ENCODE measurements at places on chromosomes 3 and 15. TPM values are rescaled to one million over a fixed set of nuclear protein-coding genes. Genes with fewer than 3 reads are reported as not detected.

AMT gene
- 6.0 TPM for total RNA-seq

CCDC54 gene
- not detected for total RNA-seq

GOLGA8T gene
- total RNA-seq, result not detected

FAM174B gene
- 3.2 TPM for total RNA-seq

CCR8 gene
- total RNA-seq, result not detected

SUSD5 gene
- total RNA-seq, result 1.1 TPM

CSTA gene
- total RNA-seq, result 1,557 TPM

SLC51B gene
- not detected for total RNA-seq

MUSTN1 gene
- 0.79 TPM for total RNA-seq

C2CD4B gene
- total RNA-seq, result not detected

SNTN gene
- total RNA-seq, result not detected

CFAP20DC gene
- 9.4 TPM for total RNA-seq

PYGO1 gene
- total RNA-seq, result 0.49 TPM

ADAMTS7 gene
- total RNA-seq, result 1.6 TPM

DNAH1 gene
- 0.42 TPM for total RNA-seq

SH3GL3 gene
- 1.7 TPM for total RNA-seq

MBD4 gene
- 19.7 TPM for total RNA-seq

ATG3 gene
- 50.7 TPM for total RNA-seq

ZNF80 gene
- not detected for total RNA-seq

GPR156 gene
- total RNA-seq, result 0.14 TPM

TRIM42 gene
- not detected for total RNA-seq

CYFIP1 gene
- 102 TPM for total RNA-seq

CCR3 gene
- total RNA-seq, result not detected

APOD gene
- 5.6 TPM for total RNA-seq

PPIB gene
- 559 TPM for total RNA-seq

XYLB gene
- 2.6 TPM for total RNA-seq

PRR20G gene
- not detected for total RNA-seq

SPTBN5 gene
- total RNA-seq, result 0.49 TPM

SERPINI2 gene
- not detected for total RNA-seq

ECE2 gene
- not detected for total RNA-seq

IL17RB gene
- 0.07 TPM for total RNA-seq

CASR gene
- total RNA-seq, result not detected

FAM43A gene
- total RNA-seq, result 4.1 TPM

SH2D7 gene
- not detected for total RNA-seq

ITIH1 gene
- total RNA-seq, result not detected

DPPA4 gene
- total RNA-seq, result not detected

MAP6D1 gene
- total RNA-seq, result 4.2 TPM

KCNMB2 gene
- not detected for total RNA-seq

HRG gene
- total RNA-seq, result not detected

IL5RA gene
- not detected for total RNA-seq

NPRL2 gene
- 17.4 TPM for total RNA-seq

SNX33 gene
- total RNA-seq, result 17.5 TPM

CHST13 gene
- total RNA-seq, result not detected

NCKIPSD gene
- total RNA-seq, result 25.2 TPM

PLAAT1 gene
- 2.0 TPM for total RNA-seq

SEMA3F gene
- total RNA-seq, result 183 TPM

PLSCR4 gene
- total RNA-seq, result not detected

PIF1 gene
- 9.5 TPM for total RNA-seq

NR2E3 gene
- total RNA-seq, result not detected

TGM5 gene
- total RNA-seq, result 0.92 TPM

HRH1 gene
- 3.2 TPM for total RNA-seq

Measured in airway epithelial cell (primary cell).